ENCODE measurements at places on chromosomes 5 and 9.

- H3K36me3 ChIP-seq: no peaks in the 10 kb centered on the region
- no peak for DNase-seq
- H3K4me1 ChIP-seq: no peaks in the 10 kb centered on the region
- H3K27me3 ChIP-seq: peaks cover 2% of the 10 kb centered on the region
These were observed 251.6 kb downstream of the KIAA0825 start for GRCh38 chr5:94366811-94367210.

- H3K27me3 ChIP-seq: no peaks in the 10 kb centered on the region
- DNase-seq: no peak
- peaks cover 53% of the 10 kb centered on the region for H3K36me3 ChIP-seq
- H3K4me1 ChIP-seq: peaks cover 56% of the 10 kb centered on the region
- H3K27ac ChIP-seq: no peak overlapping the region
- H3K4me3 ChIP-seq: no peak overlapping the region
These were observed 44.0 kb downstream of the IRF1 start for GRCh38 chr5:132446621-132447020.

DNA sequence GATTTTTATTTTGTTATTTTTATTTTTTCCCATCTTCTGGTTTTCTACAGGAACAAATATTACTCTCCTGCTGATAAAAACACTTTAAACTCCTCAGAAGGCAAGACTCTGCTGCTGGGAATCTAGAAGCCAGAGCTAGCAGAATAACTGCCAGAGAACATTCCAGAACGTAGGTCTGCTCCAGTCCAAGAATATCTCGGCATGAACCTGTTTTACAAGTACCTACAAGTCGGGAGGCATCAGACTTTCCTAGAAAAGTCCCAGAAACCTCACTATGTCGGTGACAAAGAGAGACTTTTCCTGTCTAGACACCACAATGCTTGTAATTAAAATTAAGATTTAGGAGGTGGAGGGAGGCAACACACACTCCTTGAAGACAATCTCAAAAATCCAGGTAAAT is 41.4 kb downstream of the FABP6 start:
- H3K4me3 ChIP-seq: no peak overlapping the region
- no peaks in the 10 kb centered on the region for H3K36me3 ChIP-seq
- peaks cover 13% of the 10 kb centered on the region for H3K27me3 ChIP-seq
- DNase-seq: no peak

DNA sequence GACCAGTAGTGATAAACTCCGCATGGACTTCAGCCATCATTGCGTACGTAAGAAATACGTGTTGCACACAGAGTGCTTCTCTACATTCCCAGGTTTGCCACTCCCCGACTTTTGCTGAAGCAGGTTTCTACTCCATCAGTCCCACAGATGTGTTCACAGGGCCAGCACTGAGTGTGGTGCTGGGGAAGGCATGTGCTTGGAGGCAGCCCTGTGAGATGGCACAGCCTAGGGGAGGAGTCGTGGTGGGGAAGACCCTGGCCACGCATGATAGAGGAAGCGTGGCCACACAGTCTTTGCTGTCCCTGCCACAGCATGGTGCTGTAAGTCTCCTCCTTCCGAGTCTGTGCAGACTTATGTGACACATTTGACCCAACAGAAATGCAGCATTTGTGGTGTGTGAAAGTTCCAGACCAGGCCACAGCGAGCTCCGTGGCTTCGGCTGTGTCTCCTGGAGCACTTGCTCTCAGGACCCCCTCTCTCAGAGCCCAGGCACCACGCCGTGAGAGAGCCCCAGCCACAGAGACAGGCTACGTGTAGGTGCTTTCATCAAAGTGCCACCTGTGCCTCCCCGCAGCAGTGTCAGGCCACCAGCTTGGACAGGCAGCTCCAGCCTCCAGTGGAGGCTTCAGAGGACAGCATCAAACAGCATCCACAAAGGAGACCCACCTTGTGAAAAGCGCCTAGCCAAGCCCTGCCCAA is 197.8 kb downstream of the AUH start:
- H3K27ac ChIP-seq: peak overlapping the region; percentile 65
- H3K27me3 ChIP-seq: no peaks in the 10 kb centered on the region
- peak; percentile 45 for DNase-seq

GRCh38 chr9:28941856-28942255 is 1368.6 kb upstream of the C9orf72 start:
- H3K36me3 ChIP-seq: no peaks in the 10 kb centered on the region
- no peak overlapping the region for H3K27ac ChIP-seq
- H3K4me3 ChIP-seq: no peak overlapping the region
- H3K4me1 ChIP-seq: no peaks in the 10 kb centered on the region
- H3K27me3 ChIP-seq: no peaks in the 10 kb centered on the region
- DNase-seq: no peak

GRCh38 chr5:165457859-165458481 is 1952.6 kb downstream of the MAT2B start:
- no peaks in the 10 kb centered on the region for H3K27me3 ChIP-seq
- H3K4me3 ChIP-seq: no peak overlapping the region
- no peaks in the 10 kb centered on the region for H3K36me3 ChIP-seq
- no peak overlapping the region for H3K27ac ChIP-seq
- DNase-seq: no peak

DNA sequence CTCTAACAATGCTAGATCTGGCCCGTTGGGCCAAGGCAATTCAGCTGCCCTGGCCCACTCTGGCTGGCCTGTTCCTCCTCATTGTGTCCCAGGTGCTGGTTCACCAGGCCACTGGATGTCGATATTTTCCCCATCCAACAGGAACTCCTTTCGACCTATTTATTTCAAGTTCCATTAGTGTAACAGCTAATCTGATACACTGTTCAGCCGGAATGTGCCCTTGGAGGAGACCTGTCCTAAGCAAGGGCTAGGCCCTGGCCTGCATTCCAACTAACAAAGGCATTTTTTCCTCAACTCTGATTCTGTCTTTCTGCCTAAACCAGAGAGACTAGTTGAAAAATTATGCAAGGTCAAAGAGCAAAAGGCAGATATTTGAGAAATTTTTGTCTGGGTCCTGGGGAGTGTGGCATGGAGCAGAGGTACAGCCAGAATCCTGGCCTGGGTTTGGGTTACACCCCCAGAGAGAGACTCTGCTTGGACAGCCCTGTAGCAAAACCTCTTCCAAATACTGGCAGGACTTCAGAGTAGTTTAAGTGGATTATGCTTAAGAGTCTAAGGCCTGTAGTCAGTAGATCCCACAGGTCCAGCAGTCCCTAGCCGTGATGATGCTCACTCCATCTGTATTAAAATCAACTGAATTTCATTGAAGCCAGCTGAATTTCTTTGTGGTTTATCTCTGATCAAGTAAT is 36.1 kb downstream of the MARCHF11 start:
- no peak for DNase-seq
- no peaks in the 10 kb centered on the region for H3K27me3 ChIP-seq
- H3K27ac ChIP-seq: no peak overlapping the region
- no peaks in the 10 kb centered on the region for H3K36me3 ChIP-seq
- no peak overlapping the region for H3K4me3 ChIP-seq

GRCh38 chr9:93576258-93577077 is at the start of gene PHF2:
TSS of gene PHF2 (plus strand) at chr9:93576584. CDS start at chr9:93576774, 190 bp downstream.
- H3K4me3 ChIP-seq: peak within 1 kb of the TSS; percentile 89
- H3K27ac ChIP-seq: peak within 1 kb of the TSS; percentile 89
- peaks cover 30% of the 10 kb centered on the region for H3K4me1 ChIP-seq
- H3K27me3 ChIP-seq: no peaks in the 10 kb centered on the region
- H3K36me3 ChIP-seq: no peaks in the 10 kb centered on the region

DNA sequence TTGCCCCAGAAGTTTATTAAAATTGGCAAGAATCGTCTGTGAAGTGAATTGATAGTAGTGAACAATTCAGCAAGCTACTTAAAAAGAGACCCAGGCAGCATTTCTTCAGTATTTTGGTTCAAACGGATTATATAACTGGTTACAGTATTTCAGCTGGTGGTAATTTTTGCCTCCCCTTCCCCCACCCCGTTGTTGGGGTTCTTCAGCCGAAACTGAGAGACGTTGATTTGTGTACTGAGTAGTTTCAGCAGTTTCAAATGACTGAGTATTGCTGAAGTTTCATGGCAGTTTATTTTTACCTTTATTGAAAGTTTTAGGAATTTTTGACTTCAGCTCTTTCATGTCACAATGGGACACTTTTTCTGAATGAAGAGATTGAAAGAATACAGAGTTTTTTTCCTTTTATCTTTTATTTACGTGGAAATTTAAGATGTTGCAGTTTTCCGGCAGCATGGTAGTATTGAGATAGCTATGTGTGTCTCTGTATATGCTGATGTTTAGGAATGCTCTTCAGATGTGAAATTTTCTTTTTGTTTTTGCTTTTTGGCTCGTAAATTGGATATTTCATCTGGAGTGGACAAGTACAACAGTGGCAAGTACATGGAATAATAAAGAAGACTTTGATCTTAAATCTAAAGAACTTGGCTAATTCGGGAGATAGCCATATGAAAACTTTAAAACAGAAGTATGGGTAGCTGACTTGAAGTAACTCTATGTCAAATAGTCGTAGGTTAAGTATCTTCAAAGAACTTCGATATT is 1.9 kb downstream of the GPBP1 start:
- peaks cover 68% of the 10 kb centered on the region for H3K36me3 ChIP-seq
- H3K27me3 ChIP-seq: no peaks in the 10 kb centered on the region
- H3K4me3 ChIP-seq: peak overlapping the region; percentile 95
- H3K4me1 ChIP-seq: peaks cover 62% of the 10 kb centered on the region

All from activated B cell treated with CpG ODN at 0.5 μM for 24 hours (primary cell).